AG08396 (cell line): ENCODE measurements at places on chromosomes 16 and 17.

GRCh38 chr17:40301315-40301714 lies 7.7 kb upstream of the RARA start:
- DNase-seq = no peak

DNA sequence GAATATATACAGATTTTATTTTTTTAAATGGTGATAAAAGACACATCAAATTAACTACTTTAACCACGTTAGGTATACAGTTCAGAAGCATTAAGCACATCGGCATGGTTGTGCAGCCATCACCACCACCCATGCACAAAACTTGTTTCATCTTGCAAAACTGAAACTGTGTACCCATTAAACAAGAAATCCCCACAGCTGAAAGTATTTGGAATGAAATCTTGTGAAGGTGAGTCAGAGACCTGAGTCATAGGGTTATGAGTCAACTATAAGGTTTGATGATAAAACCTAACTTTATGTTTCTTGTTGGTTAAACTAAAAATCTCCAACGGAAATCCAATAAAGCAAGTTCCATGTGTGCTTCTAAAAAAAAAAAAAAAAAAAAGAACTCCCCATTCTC lies 561.6 kb upstream of the PSMD7 start:
- DNase-seq = no peak

GRCh38 chr16:11374255-11374654 lies 29.0 kb downstream of the RMI2 start:
- DNase-seq = no peak

GRCh38 chr17:19402171-19402570 lies 8.9 kb upstream of the RNF112 start:
- no peak for DNase-seq

- DNase-seq = no peak
These were observed 70.6 kb downstream of the KATNIP start for GRCh38 chr16:27620541-27620940.

DNA sequence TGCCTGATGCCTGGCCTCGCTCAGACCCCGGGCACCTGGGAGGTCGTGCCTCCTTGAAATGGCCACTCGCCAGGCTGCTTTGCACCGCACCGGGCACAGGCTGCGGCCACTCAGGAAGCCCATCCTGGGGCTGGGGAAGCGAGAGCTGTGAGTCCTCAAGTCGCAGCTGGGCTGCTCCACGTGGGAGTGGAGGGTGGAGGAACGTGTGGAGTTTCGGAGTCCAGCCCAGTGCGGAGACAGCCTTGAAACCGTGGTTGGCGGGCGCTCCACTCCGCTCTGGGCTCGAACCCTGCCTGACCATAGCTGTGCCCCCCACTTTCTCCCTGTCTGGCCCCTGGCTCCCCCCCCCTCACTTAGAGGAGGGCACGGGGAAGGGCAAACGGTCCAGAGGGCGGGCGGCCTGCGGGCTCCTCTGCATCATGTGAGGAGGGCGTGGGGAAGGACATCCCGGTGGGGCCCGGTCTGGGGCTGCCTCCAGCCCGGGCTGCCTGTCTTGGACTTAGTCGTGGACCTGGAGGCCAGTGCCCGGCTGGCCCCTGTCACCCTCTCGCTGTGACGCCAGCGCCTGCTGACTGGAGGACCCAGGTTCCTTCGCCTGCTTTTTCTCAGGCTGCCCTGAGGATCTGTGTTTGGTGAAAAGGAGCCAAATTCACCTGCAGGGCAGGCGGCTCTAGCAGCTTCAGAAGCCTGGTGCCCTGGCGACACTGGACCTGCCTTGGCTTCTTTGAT lies 2.5 kb downstream of the UBE2I start:
- DNase-seq = no peak

DNA sequence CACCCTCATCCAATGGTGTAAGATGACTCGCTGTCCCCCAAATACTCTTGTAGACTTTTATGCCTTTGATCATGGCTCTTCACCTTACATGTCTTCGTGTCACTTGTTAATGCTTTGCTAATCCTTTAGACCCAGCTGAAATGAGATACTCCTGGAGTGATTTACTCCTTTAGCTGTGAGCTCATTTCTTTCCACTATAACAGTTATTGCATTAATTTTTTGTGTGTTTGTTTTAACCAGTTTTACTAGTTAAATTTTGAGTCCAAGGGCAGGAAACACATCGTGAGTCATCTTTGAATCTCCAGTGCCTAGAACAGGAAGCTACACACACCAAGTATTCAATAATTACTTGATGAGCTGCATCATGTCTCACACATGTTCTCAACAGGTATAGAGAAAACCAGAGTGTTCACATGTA lies 6.5 kb upstream of the CTCF start:
- peak; percentile 12 for DNase-seq

DNA sequence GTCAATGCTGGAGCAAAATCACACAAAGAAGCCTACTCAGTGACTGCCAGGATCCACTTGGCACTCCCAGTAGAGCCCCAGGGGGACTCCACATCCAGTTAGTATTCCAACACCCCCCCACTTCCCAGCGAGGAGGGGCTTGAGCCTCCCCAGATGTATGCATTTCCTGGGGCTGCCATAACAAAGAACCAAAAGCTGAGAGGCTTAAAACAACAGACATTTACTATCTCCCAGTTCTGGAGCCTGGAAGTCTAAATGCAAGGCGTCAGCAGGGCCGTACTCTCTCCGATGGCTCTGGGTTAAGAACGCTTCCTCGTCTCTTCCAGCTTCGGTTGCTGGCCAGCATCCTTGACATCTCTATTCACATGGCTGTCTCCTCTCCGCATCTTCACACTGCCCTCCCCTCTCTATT lies 23.0 kb upstream of the GNA13 start:
- DNase-seq = no peak

DNA sequence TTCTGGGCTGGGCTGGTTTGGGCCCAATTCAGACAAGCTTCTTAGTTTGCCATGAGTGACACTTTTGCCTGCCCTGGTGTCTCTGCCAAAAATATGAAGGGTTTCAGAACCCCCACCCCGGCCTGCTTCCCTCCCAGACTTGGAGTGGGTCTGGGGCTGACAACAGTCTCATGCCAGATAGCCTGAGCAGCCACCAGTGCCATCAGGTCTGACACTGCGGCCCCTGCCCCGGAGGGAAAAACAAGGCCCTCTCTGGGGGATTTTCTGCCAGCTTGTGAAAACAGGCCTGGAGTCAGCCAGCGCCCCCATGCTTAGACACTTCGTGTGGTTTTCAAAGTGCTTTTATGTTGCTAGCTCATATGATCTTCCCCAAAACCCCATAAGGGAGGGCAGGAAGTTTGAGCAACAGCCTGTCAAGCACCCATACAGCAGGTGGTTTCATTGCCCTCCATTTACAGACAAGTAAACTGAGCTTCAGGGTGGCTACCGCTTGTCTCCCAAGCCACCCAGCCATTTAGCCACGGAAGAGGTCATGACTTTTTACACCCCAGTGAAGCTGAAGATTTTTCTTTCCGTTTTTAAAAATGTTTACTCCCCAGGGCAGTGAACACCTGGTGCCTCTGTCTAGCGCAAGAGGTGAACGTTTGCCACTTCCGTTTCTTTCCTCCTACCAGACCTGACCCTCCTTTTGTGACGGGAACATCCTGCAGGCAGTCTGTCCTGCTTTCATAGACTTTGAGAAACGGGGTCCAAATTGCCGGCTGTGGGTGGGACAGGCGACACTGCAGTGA lies 300.6 kb downstream of the SEC14L1 start:
- DNase-seq = no peak

GRCh38 chr16:7839568-7839967 lies 506.9 kb downstream of the RBFOX1 start:
- DNase-seq = no peak

DNA sequence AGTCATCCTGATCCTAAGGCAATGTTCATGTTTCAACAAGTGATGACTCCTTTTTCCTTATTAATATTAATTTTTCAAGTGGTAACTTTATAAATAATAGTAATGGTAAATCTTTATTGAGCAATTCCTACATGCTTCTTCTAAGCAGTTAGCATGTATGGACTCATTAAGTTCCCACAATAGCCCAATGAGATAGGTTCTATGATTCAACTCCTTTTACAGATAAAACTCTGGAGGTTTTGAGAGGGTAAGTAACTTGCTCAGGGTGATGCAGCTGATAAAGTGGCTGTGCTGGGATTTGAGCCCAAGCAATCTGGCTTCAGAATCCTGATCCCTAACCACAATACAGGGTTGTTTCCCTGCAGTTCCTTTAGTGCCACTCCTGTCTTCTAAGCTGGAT lies 25.3 kb downstream of the SLC47A1 start:
- DNase-seq = no peak

DNA sequence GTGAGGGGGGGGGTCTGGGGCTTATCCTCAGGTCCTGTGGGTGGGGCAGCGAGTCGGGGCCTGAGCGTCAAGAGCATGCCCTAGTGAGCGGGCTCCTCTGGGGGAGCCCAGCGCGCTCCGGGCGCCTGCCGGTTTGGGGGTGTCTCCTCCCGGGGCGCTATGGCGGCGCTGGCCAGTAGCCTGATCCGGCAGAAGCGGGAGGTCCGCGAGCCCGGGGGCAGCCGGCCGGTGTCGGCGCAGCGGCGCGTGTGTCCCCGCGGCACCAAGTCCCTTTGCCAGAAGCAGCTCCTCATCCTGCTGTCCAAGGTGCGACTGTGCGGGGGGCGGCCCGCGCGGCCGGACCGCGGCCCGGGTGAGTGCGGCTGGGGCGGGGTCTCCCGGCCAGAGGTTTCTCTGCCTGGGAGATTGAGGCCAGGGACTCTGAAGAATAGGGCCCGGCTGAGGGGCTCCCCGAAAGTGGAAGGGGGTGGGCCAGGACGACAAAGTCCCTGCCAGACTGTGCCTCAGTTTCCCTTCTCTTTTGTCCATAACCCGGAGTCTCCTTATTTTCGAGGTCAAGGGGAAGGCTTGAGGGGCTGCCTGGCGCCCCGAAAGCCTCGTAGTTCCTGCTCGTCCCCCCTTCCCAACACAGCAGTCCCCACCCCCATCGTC lies at the start of gene FGF11:
TSS of gene FGF11 (plus strand) at position 51 of the 651 bp plus-strand sequence. CDS start at position 160, 109 bp downstream.
- DNase-seq = no peak

GRCh38 chr16:1159973-1160772 lies 7.3 kb downstream of the CACNA1H start:
- no peak for DNase-seq

DNA sequence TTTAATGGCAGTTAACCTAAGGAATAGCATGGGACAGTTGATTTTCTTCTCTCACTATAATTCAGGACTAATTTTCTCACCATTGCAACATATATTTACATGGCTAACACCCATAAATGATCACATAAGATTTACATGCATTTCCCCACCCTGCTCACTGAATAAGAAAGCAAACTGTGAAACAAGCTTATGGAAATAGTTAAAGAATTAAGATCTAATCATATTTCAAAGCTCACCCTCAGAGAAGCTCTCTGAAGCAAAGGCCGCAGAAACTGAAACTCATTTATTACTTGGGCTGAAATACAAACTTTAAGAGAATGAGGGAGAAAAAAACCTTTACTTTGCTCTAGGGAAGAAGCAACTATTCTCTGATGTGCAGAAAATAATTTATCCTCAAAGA lies 218.7 kb upstream of the AXIN2 start:
- DNase-seq = no peak

DNA sequence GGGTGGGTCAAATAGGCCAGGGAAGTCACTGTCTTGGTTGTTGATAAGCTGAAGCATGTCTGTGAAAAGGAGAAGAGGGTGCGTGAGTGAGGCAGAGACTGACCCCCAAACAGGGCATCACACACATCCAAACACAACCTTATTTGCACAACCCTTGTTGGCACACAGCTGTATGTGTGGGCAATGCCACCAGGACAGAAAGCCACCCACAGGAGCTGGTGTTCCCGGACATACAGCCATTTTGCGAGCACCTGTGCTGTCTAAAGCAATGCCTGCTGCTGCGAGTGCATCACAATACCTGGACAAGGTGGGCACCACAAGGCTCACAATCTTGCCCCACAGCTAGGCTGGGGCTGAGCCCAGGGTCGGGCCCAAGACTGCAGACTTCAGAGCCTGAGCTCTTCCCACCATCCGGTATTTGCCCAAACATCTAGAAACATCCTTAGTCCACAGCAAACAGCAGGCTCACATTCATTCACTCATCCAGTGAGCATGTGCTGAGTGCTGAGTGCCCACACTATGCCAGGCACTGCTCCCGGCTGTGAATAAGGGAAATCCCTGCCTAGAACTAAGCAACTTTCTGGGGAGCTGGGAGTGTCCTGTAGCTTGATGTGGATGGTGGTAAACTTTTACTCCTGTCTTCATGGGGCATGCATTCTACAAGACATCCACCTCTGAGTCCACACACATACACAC lies 16.2 kb downstream of the SREBF1 start:
- no peak for DNase-seq

GRCh38 chr16:19837331-19837980 lies 47.2 kb downstream of the GPRC5B start:
- no peak for DNase-seq

- no peak for DNase-seq
These were observed 51.9 kb upstream of the HLF start for GRCh38 chr17:55212880-55213279.

GRCh38 chr16:84875846-84876245 lies 56.1 kb downstream of the CRISPLD2 start:
- no peak for DNase-seq

DNA sequence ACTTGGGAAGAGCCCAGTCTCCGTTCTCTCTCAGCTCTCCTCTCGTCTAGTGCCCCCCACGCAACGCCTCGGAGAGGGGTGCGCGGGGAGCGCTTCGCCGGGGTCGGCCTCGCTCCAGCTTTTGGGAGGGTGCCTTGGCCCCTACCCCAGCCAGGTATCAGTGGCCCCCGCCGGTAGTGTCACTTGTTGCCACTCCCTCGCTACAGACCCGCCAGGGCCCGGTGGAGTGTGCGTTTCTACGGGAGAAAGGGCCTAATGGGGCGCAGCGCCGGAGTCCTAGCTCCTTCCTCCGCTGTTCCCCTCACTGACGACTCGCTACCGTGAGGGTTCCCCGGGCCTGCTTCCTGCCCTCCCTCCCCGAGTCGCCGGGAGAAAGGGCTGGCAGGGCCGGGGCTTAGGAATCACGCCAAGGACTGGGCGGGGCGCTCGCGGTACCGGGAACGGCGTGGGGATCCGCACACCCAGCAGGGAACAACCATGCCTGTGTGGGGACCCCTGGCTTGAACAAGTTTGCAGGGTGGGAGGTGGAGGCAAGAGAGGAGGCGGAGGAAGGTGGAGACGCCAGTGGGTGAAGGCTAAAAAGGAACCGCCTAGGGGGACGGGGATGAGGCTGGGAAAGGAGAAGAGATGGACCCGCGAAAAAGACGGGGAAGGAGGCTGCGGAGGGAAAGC lies 997 bp upstream of the CDH11 start:
- DNase-seq = peak; percentile 72

GRCh38 chr17:57508671-57509070 lies 236.4 kb downstream of the CCDC182 start:
- no peak for DNase-seq

DNA sequence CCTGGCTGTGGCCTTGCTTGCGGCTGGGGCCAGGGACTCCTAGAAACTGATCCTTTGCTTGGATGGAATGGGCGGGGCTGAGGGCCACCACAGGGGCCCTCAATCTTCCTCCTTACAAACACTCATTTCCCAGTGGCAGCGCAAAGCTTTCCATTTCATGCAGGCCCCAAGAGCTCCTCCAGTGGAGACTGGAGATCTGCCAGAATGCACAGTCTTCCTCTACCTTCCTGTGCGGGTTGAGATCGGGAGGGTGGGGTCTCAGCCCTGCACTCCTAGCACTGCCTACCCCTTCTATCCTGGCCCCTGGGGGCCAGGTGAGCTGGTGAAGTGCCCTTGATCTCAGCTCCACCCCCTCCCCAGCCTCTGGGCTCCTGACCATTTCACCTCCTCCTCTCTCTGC lies 1.7 kb downstream of the NRN1L start:
- no peak for DNase-seq

GRCh38 chr17:27295945-27296344 lies 2.0 kb downstream of the WSB1 start:
- no peak for DNase-seq
